Naive thymus-derived CD8-positive, alpha-beta T cell (primary cell): ENCODE measurements at places on chromosomes 2 and 18. TPM values are rescaled to one million over a fixed set of nuclear protein-coding genes. Genes with fewer than 3 reads are reported as not detected.

KIAA2012 gene
- not detected for total RNA-seq

GRCh38 chr2:64179582-64180321 is 35.5 kb upstream of the PELI1 start:
- no peak for DNase-seq
- H3K27ac ChIP-seq, result no peak overlapping the region
- H3K4me1 ChIP-seq, result peaks cover 7% of the 10 kb centered on the region
- no peaks in the 10 kb centered on the region for H3K27me3 ChIP-seq
- no peak overlapping the region for H3K4me3 ChIP-seq
- no peaks in the 10 kb centered on the region for H3K36me3 ChIP-seq

GRCh38 chr2:228768818-228769217 is 502.3 kb downstream of the PID1 start:
- H3K27ac ChIP-seq, result no peak overlapping the region
- DNase-seq, result no peak
- H3K4me1 ChIP-seq, result peaks cover 3% of the 10 kb centered on the region

- DNase-seq, result no peak
- no peaks in the 10 kb centered on the region for H3K4me1 ChIP-seq
- no peak overlapping the region for H3K4me3 ChIP-seq
- H3K27ac ChIP-seq, result no peak overlapping the region
- H3K27me3 ChIP-seq, result no peaks in the 10 kb centered on the region
Measured at GRCh38 chr2:167411367-167411766, 523.1 kb downstream of the XIRP2 start.

- H3K27ac ChIP-seq, result no peak overlapping the region
- no peak for DNase-seq
- H3K27me3 ChIP-seq, result no peaks in the 10 kb centered on the region
- H3K4me1 ChIP-seq, result peaks cover 18% of the 10 kb centered on the region
- no peaks in the 10 kb centered on the region for H3K36me3 ChIP-seq
Measured at GRCh38 chr2:195498839-195499490, 158.1 kb upstream of the SLC39A10 start.

DNA sequence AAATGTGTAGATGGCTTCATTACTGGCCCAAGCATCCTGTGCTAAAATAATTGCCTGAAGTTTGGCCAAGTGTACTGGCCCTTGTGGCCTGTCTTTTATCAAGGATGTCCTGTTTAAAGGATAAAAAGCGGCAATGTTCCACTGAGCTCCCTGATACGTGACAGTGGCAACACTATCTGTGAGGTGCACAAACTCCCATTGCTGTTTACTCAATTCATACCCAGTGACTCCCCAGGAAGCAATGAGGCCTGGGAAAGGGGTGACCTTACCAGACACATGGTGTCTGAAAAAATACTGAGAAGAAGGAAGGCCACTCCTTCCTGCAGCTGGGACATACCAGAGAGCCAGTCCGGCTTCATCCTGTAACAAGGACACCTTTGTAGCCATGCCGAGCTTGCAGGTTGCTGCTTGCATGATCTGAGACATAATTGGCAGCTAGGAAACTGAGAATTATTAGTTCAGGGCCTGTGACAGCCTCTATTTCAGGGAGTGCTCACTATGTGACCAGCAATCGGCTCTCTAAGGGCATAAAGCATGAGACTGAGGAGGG is 198.5 kb upstream of the LRATD1 start:
- peaks cover 2% of the 10 kb centered on the region for H3K27me3 ChIP-seq
- no peak for DNase-seq
- H3K4me1 ChIP-seq, result no peaks in the 10 kb centered on the region

DNA sequence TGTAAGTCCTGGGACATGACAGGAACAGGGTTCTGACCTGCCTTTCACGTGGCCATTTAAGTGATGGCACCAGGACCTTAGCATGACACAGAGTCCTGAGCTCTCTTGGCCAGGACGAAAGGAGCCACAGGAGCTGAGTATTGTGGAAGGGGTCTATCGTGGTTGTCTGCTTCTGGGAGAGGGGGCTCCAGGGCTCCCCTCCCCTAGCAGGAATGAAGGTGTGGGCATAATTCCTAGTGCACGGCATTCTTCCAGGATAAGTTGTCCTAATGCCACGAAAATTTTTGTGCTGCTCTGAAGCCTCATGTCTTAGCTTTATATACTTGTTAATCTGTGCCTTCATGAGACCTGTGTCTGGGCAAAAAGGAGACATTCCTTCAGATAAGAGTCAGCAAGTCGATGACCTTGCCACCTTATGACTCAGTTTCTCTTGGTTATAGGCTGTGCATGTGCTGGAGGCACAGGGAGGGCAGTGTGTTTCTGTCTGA is 17.1 kb downstream of the GATA6 start:
- H3K27me3 ChIP-seq, result peaks cover 26% of the 10 kb centered on the region
- no peak overlapping the region for H3K4me3 ChIP-seq
- no peak for DNase-seq
- H3K36me3 ChIP-seq, result no peaks in the 10 kb centered on the region
- peaks cover 3% of the 10 kb centered on the region for H3K4me1 ChIP-seq
- no peak overlapping the region for H3K27ac ChIP-seq
